Mucosa of gallbladder (tissue), 1 donor: ENCODE measurements at places on chromosomes 1 and 21. TPM values are rescaled to one million over a fixed set of nuclear protein-coding genes. Genes with fewer than 3 reads are reported as not detected.

The CADM3 gene
- total RNA-seq = 5.2 TPM

The VAMP4 gene
- 14.2 TPM for total RNA-seq

The KCNA2 gene
- total RNA-seq = 1.8 TPM

The FAM78B gene
- 2.6 TPM for total RNA-seq

The TNNT2 gene
- 69.8 TPM for total RNA-seq

The GIPC2 gene
- 19.6 TPM for total RNA-seq

The DEGS1 gene
- total RNA-seq = 39.3 TPM

The SLAMF6 gene
- 2.2 TPM for total RNA-seq

The TNFRSF9 gene
- 0.35 TPM for total RNA-seq

The GNG4 gene
- total RNA-seq = 0.12 TPM

The KCNK1 gene
- 24.5 TPM for total RNA-seq

- no peak for DNase-seq
Measured at GRCh38 chr1:209398313-209398991, 185.1 kb upstream of the CAMK1G start.

GRCh38 chr1:178034676-178035075 is 59.2 kb upstream of the RASAL2 start:
- no peak for DNase-seq

DNA sequence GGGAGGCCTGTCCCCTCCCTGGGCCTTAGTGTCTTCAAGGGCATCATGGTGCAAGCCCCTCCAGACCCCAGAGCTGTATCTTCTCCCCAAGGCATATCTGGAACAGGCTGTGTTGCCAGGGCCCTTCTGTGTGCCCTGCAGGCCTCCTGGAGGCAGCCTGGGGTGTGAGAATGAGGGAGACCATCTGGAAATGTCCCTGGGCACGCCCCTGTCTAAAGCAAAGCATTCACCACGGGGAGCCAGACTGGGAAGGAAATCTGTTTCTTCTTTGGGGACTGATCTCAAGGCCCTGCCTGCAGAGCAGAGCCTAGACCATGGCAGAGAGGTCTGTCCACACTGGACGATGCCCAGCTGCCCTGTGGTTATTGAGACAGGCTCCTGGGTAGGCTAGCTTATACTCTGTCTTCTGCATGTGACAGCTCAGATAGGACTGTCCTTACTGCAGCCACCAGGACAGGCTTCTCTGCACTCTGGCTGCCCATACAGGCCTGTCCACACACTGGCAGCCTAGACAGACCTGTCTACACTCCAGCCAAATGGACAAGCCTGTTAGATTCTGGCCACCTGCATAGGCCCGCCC is 24.6 kb downstream of the PODN start:
- no peak for DNase-seq

- DNase-seq = peak; percentile 65
Measured at GRCh38 chr21:38911484-38912101, 105.9 kb downstream of the ETS2 start.

- DNase-seq = no peak
Measured at GRCh38 chr1:171600862-171601261, 21.2 kb upstream of the MYOCOS start.

DNA sequence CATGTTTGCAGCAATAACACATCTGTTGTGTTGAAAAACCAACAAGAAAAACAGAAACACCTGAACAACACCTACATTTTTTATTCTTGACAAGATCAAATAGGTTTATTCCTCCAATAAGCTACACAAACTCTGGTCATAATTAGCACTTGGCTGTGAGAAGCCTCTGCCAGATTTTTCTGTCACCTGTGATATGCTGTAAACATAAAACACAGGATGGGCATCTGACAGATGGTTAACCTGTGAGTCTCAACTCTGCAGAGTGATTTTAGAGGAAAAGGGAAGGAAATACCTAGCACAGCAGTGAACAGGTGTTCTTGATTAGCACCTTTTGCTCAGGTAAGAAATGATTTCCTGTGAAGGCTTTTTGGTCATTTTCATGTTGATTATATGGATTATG is 175.4 kb upstream of the COA6 start:
- DNase-seq = no peak

GRCh38 chr1:14968251-14968851 is 185.2 kb upstream of the TMEM51 start:
- DNase-seq = no peak

- no peak for DNase-seq
Measured at GRCh38 chr21:46120301-46121285, 22.7 kb downstream of the COL6A2 start.

DNA sequence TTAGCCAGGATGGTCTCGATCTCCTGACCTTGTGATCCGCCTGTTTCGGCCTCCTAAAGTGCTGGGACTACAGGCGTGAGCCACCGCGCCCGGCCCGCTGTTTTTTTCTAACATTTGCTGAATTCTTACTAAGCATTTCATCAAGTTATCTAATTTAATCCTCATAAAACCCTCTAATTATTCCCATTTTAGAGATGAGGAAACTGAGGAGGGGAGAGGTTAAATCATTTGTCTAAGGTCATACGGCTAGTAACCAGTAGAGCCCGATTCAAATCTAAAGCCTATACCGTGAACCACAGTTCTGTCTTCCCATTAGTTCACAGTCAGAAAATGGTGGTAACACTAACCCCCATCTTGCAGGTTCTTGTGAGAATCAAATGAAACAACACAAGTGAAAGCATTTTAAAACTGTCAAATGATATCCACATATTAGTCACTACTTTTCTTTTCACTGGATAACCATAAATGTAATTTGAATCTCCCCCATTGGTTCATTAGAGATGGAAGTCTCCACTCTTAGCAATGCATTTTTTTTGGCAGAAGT is 10.6 kb downstream of the HEYL start:
- no peak for DNase-seq

- DNase-seq = no peak
Measured at GRCh38 chr1:224852901-224853568, 76.4 kb upstream of the DNAH14 start.

DNA sequence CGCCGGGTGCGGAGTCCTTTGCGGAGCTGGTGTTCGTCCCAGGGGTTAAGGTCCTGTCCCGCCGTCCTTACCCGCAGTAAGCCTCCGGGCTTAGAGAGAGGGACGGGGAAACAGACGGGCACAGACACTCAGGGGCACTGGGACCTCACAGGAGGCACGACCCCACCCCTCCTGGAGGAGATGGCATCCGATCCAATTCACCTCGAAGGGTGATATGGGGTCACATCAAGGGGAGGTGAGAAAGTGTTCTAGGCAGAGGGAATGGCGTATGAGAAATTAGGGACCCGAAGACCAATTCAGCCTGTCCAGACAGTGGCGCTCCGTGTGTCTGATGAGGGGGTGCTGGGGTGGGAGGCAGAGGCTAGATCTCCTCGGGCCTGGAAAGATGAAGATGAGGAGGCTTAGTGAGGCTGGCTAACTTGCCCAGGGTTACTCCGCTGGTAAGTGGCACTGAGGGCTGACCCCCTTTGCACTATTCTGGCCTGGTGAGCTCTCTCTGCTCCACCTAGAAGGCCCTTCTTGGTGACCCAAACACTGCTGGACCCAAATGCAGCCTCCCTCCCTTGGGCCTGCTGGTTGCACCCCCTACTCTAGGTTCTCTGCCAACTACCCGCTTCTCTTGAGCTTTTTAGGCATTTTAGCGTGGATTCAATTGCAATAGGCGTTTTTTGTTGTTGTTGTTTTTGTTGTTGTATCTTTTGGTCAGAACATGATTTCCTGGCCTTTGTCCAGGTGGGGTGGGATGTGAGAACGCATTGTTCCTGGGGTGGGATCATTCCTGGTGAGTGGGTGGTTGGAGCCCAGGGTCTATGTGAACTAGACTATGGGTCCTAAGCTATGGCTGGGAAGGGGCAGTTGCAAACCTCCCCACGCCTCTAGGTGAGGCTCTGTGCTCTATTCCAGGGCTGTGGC is 12.3 kb downstream of the BTBD19 start:
- no peak for DNase-seq

- DNase-seq = no peak
Measured at GRCh38 chr1:30751830-30752650, 5.5 kb downstream of the LAPTM5 start.

DNA sequence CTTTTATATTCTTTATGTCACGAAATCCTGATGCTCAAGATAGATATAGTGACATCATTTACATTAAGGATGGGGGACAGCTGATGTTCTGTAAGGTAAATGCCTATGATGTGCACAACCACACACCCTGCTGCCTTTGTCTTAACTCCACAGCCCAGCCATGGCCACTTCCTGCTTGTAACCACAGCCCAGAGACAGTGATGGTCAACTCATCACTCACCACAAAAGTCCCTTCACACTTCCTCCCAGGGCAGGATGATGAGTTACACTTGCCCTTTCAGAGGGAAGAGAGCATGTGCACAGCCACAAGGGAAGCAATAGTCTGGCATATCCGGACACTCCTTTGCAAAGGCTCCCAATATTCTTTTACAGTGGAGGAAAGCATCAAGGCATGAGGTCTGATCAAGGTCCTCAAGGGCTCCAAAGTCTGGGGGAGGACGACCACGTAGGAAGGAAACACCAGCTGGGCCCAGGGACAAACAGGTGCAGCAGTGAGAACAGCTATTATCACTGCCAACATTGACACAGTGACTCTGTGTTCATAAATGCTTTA is 53.8 kb downstream of the PLPP3 start:
- no peak for DNase-seq

- no peak for DNase-seq
Measured at GRCh38 chr1:215992620-215993019, 425.5 kb downstream of the KCTD3 start.

- DNase-seq = no peak
Measured at GRCh38 chr1:12049616-12050015, 13.5 kb upstream of the TNFRSF8 start.

GRCh38 chr1:58524353-58524945 is 22.1 kb downstream of the OMA1 start:
- no peak for DNase-seq

DNA sequence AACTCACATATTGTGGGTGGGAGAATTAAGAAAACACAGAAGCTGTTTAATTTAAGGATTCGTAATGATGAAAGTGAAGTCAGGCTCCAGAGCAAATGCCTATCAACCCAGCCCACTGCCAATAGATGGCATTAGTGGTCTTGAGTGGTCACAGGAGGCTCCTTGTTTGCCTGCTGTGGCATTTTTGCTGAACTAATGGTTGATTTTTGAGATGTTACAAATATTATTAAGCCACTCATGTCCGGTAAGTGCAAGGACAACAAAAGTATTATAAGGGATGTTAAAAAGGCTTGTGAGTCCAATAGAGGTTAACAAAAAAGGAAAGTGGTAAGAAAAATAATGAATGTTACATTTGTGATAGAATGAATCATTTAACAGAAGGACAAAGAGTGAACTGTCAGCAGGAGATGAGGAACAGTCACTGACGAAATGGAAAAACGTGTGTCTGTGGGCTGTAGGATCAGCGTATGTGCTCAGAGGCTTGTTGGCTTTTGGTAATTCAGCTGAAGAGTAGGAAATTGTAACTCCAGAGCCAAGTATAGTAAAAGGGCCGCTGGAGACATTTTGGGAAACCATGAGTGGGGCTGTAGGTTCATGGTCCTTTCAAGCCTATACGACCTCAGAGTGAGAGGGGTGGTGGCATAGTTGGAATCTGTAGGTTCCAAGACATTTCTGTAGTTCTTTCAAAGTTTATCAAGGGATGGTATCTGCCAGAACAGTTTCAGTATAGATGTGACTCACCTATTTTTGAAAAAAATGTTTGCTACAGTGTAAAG is 11.2 kb downstream of the SFT2D2 start:
- DNase-seq = no peak

GRCh38 chr1:6660415-6661049 is 35.9 kb downstream of the THAP3 start:
- no peak for DNase-seq

GRCh38 chr1:229862017-229862774 is 204.8 kb upstream of the GALNT2 start:
- DNase-seq = peak; percentile 14

GRCh38 chr1:41980827-41981653 is 62.3 kb upstream of the HIVEP3 start:
- DNase-seq = no peak

GRCh38 chr1:107897438-107898345 is 67.3 kb downstream of the VAV3 start:
- no peak for DNase-seq

DNA sequence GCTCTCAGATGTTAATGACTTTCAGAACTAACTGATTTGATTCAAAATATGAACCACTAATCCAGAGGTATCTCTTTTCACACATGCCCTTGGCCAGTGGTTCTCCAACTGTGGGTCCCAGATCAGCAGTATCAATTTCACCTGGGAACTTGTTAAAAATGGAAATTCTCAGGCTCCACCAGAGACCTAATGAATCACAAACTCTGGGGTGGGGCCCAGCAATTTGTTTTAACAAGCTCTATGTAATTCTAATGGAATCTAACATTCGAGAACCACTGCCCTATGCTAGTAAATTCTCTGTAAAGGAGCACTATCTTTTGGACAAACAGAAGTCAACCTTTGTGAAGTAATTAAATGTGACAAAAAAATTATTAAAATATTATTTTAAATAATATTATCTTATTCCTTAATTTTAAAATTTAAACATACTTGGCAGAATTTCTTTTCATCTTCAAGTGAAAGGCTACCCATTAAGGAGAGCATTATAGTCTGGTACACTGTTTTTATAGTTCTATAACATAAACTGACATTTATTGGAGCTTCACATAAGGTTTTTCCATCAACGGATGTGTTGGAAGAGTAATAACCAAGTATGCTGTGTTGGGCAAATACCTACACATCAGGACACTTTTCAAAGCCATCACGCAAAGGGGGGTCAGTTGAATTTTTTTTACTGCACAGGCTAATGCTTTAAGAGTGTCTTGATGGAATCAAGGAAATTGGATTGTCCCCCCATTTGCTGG is 130.4 kb downstream of the LHX4 start:
- no peak for DNase-seq

DNA sequence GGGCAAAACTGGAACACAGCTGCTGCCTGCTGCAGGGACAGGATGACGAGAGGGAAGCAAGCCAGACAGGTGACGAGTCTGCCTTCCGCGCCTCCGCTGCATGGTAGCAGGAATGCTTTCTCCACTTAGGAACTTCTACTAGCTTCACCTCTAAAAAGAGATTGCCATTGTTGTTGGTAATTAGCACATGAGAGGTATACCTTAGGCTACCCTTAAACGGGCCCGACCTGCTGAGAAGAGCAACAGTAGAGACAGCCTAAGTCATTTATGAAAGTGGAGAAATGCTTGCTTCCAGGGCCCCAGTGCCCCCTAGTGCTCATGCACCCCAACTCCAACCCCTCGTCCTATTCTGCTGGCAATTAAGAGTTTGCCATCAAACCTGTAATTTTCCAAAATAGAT is 96.9 kb upstream of the AKT3 start:
- no peak for DNase-seq
